HCEC 1CT (cell line): ENCODE measurements at places on chromosomes 11 and 22.

- no peak for DNase-seq
Observed at GRCh38 chr22:43439368-43440103, 27.7 kb downstream of the MPPED1 start.

DNA sequence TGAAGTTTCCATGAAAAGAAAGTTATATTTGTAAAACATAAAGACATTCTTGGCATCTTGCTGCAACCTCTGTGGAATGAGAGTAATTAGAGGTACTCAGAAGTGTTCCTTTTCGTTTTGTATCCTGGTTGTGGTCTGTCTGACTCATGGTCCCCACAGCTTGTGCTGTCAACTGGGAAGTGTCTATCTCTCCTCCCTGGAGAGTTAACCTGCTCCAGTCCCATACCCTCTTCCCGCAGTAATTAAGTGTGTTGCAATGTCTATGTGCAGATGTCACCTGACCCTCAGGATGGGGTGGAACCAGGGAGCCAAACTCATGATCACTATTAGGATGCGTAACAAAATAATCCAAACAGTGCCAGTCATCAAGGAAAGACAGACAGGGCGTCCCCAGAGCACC lies 23.0 kb upstream of the ZDHHC13 start:
- peak; percentile 34 for DNase-seq

DNA sequence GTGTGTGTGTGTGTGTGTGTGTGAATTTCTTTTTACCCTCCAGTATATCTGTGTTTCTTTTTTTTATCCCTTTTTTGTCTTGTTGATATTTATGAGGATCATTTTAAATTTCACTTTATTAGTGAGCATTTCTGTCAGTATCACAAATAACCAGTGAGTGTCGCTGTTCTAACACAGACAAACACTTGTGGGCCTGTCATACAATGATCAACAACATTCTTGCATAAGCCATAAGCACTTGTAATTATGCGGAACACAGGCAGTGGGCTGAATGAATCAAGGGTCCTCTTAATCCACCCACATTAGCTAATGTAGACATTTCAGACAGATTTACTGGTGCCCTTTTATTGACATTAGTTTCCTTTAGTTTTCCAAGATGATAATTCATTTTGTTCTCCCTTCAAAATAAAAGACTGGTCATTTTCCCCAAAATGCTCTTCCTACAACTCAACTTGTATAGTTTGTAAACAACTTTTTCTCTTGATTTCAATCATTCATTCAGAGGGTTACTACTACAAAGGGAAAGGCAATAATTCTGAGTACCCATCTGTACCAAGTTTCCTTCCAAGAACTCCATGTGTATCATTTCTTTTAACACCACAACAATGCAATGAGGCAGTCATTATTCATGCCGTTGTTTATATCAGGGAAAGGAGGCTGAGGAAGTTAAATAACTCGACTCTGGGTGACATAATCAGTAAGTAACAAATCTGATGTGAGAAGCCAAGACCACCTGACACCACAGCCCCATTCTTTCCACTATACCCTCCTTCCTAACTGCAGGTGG lies 34.5 kb upstream of the ANO3 start:
- peak; percentile 79 for DNase-seq

GRCh38 chr11:75141166-75141565 lies 9.7 kb upstream of the SLCO2B1 start:
- no peak for DNase-seq

DNA sequence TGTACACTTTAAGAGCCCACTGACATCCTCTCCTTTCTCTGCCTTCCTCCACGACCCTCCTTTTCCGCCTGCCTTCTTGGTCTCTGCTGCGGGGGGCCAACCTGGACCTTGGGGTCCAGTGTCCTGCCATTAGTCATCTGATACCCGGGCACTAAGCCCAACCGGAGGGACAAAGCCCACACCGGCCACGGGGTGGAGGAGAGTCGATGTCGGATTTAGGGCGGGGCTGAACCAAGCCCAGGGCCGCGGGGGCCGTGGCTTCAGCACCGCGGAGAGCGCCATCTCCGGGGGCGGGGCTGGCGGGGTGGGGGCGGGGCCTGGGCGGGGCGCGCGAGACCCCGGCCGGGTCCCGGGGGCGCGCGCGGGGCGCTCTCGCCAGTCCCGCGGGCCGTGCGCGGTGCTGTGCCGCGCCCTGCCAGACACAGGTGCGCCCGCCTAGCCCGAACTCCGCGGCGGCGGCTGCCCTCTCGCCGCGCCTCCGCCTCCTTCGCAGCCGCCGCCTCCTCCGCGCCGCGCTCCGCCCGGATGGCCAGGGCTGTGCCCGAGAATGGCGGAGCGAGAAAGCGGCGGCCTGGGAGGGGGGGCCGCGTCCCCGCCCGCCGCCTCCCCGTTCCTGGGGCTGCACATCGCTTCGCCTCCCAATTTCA lies at the start of gene MAPK8IP1:
Gene MAPK8IP1, plus strand, starts transcription at position 378 of the 647 bp plus-strand sequence. Its CDS starts 170 bp downstream, at position 548.
- no peak for DNase-seq

GRCh38 chr11:8384199-8384821 lies 120.6 kb upstream of the LMO1 start:
- no peak for DNase-seq

GRCh38 chr11:47415949-47416472 lies 7.6 kb downstream of the SLC39A13 start:
- peak; percentile 96 for DNase-seq

GRCh38 chr11:492427-493226 lies 14.4 kb downstream of the RNH1 start:
- DNase-seq: no peak

DNA sequence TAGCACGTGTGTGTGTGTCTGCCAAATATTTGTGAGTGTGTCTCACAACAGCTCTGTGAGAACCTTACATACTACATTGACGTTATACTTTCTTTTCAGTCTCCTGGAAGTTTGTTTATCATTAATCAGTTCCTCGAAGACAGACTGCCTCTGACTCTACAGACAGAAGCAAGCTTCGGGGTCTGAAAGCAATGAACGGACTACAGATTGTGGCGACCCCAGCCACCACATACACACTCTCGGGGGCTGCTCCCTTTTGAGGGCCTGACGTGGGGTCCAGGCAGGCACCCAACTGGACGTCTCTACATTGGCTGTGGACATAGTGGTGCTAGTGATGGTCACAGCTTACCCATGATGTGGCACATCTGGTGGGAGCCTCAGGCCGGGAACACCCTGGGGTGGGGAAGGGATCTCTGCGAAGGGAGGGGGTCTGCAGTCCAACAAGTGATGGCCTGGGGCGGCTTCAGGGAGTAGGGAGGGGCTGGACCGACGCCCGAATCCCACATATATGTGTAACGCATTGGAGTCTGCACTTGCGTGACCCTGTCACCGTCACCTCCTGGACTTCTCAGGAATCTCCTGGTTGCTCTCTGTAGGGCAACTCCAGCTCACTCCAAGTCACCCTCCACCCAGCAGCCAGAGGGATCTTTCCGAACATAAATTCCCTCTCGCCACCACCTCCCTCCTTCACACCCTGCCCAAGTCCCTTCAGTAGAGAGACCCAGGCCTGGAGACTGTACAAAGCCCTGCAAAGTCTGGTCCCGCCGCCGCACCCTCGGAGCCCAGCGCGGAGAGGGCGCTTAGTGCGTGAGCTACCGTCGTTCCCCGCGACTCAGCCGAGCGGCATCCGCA lies 30.4 kb upstream of the TRIM29 start:
- no peak for DNase-seq

DNA sequence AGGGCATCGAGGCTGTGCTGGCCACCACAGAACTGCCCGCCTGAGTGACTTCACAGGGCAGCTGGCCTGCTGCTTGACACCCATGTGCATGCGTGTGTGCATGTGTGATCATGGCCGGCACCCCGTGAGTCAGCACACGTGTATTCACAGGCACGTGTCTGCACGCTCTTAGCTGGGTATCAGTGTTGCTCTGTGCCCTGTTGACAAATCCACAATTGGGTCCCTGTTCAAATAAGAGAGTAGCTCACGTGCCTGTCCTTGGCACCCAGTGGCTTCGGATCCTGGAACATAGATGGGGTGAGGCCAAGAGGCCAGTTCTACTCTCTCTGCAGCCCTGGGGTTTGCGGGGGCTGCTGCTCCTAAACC lies 14.0 kb downstream of the B3GAT1 start:
- no peak for DNase-seq
